Activated T-helper 1 cell treated with anti-CD3 and anti-CD28 coated beads, Interleukin-12 subunit alpha, Interleukin-12 subunit beta, Interleukin-2, Interleukin-4 antibody, amounts not matched to agents 30 ng/mL and 10 ng/mL and 1 ng/mL, durations not matched to agents 14 hours and 24 hours and 36 hours (primary cell): ENCODE measurements at places on chromosomes 16 and 17.

GRCh38 chr16:74275711-74276110 lies 20.9 kb upstream of the PSMD7 start:
- no peak overlapping the region for H3K27ac ChIP-seq
- no peaks in the 10 kb centered on the region for H3K36me3 ChIP-seq

- peaks cover 5% of the 10 kb centered on the region for H3K36me3 ChIP-seq
- no peak overlapping the region for H3K4me3 ChIP-seq
- H3K4me1 ChIP-seq = no peaks in the 10 kb centered on the region
- H3K27ac ChIP-seq = no peak overlapping the region
- peaks cover 2% of the 10 kb centered on the region for H3K27me3 ChIP-seq
Measured at GRCh38 chr17:63381101-63381729, 64.9 kb downstream of the CYB561 start.

DNA sequence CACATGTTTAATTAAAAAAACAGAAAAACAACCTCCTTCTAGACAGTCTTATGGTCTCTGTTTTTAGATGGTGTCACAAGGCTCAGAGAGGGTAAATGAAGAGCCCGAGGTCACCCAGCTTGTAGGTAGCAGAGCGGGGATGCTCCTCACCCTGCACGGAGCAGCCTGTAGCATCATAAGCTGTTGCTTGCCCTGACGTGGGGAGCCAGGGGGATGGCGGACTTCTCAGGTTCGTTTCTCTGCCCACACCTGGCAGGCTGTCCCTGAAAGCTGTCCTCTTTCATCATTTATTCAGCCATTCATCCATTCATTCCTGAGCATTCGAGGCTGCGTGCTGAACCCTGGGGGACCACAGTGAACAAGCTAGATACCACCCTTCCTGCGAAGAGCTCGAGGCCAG lies 75.7 kb upstream of the KSR1 start:
- peaks cover 2% of the 10 kb centered on the region for H3K36me3 ChIP-seq
- peaks cover 29% of the 10 kb centered on the region for H3K27me3 ChIP-seq

- no peaks in the 10 kb centered on the region for H3K27me3 ChIP-seq
- no peaks in the 10 kb centered on the region for H3K36me3 ChIP-seq
- no peak for DNase-seq
- H3K27ac ChIP-seq = no peak overlapping the region
- no peaks in the 10 kb centered on the region for H3K4me1 ChIP-seq
Measured at GRCh38 chr17:70771804-70772386, 602.6 kb downstream of the KCNJ2 start.
